ENCODE measurements at places on chromosomes 7 and 10.

GRCh38 chr7:44290252-44290620 is 35.2 kb downstream of the CAMK2B start:
- DNase-seq: no peak

DNA sequence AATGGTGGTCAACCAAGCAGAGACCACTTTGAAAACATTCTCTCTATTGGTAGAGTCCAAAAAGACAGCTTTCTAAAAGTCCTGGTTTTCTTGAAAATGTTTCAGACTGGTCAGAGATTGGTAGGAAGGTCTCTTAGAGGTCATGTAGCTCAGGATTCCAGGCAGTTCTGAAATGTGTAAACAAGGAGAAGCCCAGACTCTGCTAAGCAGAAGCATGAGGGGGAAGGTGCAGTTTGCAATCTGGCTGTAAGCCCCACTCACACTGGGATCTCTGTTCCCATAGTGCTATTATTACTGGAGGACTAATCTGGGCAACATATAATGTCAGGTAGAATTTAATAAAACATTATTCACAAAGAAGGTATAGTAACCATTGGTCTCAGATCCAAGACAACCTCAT is 101.1 kb downstream of the MAGI2 start:
- no peak for DNase-seq

GRCh38 chr10:30529373-30529998 is 95.5 kb downstream of the MAP3K8 start:
- DNase-seq: peak; percentile 96

DNA sequence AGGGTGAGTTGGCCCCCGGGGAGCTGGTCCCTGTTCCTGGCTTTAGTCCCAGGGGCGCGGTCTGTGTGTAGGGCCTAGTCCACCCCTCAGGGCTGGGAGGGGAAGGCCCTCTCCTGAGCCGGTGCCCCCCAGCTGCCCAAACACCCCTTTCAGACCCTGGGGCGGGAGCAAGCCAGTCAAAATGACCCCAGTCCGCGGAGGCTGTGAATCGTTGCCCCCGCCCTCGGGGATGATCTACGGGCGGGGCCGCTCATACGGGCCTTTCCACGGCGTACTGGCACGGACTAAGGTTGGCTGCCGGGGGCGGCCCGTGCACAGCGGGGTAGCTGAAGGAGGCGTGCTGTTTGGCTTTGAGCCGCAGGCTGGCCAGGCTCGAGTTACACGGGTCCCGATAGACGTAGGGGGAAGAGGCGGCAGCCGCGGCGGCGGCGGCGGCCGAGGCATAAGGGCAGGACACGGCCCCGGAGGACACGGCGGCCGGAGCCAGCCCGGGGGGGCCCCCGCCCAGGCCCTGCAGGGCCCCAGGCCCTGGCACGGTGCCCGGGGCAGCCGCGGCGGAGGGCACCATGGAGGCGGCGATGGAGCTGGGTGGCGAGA is 4.3 kb downstream of the ELOVL3 start:
- no peak for DNase-seq

GRCh38 chr10:69406816-69407580 is 9.7 kb downstream of the TACR2 start:
- DNase-seq: no peak

- DNase-seq: no peak
Observed at GRCh38 chr10:4646547-4646946, 179.5 kb upstream of the AKR1E2 start.

DNA sequence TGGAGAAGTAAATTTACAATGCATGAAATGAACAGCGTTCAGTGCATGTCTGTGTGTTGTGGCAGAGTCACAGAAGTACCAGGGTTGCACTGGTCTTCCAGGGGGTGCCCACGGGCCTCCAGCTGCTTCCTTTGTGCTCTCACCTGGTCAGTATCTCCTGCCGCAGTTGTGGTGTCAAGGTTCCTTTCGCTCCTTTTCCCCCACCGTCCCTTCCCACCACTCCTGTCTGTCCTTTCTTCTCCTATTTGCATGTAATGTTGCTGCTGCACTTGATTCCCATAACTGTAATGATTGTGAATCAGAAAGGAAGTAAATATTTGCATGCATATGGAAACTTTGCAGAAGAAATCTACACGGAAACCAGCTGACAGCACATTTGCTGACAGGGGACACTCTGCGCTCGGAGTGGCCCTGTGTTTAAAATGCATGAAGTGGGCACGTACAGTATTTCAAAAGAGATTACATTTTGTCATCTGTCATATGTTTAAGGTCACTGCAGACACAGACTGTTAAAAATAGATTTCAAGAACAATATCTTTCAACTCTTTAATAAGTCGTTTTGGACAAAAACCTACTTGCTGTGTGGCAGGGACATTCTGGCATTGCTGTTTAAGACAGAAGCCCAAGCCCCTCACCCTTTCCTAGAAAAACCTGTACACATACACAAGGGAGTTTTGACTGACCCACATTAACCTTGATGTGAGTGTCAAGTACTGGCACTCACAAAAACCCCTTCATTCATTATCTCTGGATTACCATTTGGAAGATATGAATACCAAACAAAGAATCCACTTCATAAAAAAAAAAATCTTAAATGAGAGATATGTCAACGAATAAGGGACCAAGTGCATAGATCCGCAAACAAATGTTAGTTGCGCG is 336.7 kb upstream of the KLF6 start:
- DNase-seq: peak; percentile 95

DNA sequence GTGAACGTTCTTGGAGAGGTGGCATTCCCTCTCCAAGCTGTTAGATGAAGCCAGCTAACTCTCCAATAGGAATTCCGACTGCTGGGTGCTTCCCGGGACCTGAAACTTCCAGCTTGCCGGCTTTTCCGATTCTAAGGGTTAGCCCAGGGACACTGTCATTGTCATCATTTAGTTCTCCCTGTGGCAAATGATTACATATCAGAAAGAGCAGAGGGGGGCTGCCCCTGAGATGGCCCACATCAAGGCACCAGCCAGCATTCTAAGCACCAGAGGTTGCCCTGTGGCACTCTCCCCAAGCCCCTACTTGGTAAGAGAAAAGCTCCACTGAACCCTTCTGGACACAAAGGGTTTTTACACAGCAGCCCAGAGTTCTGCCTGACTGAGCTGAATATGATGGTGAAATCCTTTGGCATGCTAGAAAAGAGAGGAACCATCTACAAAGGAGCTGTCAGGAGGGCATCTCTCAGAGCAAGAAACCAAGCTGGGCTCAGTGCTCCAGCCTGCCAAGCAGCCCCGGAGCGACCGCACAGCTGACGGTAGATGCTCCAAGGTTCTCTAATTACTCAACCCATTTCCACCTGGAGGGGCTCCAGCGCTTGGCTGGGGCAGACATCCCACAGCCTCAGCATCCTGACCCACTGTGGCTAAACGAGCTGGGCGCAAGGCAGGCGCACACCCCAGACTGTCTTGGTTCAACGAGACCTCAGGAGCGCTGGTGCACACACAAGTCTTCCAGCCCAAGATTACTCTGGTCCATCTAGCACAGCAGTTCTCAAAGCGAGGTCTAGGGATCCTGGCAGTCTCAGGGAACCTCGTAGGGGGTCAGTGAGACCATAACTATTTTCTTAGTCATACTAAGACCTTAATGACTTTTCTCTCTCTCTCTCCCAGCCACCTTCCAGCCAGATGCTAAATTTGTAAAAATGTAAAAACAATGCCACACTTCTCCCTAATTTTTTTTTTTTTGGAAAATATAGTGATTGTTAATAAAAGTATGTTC is 160.5 kb downstream of the GFRA1 start:
- DNase-seq: no peak

GRCh38 chr10:37549054-37549453 is 308.4 kb downstream of the ZNF248 start:
- DNase-seq: no peak

- DNase-seq: no peak
Observed at GRCh38 chr10:24488631-24489030, 235.1 kb downstream of the ARHGAP21 start.

DNA sequence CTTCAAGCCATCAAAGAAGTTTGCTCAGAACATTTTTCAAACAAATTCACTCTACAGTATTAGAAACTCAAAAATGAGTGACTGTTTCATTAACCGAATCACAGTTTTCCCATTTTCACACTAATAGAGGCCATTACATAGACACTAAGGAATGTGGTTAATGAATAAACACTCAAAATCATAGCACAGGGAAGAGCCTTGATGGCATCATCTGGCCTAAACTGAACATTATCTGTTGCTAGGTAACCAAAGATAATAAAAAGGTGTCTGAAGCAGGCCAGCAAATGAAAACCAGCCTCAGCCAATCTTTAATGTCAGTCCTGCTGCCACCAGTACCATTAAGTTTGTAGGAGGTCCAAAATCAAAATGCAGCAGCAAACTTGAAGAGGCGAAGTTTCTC is 492.4 kb upstream of the STEAP1 start:
- DNase-seq: no peak

All from inflammatory macrophage (primary cell).